ENCODE measurements at places on chromosomes 12 and 14.

DNA sequence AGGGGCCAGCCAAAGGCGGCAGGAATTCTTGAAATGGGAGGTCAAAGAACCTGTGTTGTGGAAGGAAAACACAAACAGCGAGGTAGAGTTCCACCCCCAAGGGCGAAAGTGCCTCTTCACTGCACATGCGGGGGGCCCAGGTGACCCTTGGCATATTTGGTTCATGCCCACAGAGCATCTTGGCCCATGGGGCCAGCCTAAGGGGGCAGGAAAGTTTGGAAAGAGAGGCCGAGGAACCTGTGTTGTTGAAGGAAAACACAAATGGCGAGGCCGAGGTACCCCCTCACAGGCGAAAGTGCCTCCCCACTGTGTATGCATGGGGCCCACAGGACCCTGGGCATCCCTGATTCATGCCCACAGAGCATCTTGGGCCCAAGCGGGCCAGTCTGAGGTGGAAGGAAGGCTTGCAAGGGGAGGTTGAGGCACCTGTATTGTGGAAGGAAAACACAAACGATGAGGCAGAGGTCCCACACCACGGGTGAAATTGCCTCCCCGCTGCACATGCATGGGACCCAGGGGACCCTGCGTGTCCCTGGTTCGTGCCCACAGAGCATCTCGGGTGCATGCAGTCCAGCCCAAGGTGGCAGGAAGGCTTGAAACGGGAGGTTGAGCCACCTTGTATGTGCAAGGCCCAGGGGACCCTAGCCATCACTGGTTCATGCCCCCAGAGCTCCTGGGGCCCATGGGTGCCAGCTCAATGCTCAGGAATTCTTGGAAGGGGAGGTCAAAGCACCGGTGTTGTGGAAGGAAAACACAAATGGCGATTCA is 384.1 kb downstream of the ALG10 start:
- H3K36me3 ChIP-seq = no peaks in the 10 kb centered on the region
- no peak overlapping the region for H3K4me3 ChIP-seq
- H3K27ac ChIP-seq = no peak overlapping the region
- no peaks in the 10 kb centered on the region for H3K4me1 ChIP-seq
- peak; percentile 4 for DNase-seq

GRCh38 chr12:130737731-130738130 is 21.6 kb upstream of the RIMBP2 start:
- no peaks in the 10 kb centered on the region for H3K36me3 ChIP-seq
- H3K27me3 ChIP-seq = no peaks in the 10 kb centered on the region
- H3K4me3 ChIP-seq = no peak overlapping the region

DNA sequence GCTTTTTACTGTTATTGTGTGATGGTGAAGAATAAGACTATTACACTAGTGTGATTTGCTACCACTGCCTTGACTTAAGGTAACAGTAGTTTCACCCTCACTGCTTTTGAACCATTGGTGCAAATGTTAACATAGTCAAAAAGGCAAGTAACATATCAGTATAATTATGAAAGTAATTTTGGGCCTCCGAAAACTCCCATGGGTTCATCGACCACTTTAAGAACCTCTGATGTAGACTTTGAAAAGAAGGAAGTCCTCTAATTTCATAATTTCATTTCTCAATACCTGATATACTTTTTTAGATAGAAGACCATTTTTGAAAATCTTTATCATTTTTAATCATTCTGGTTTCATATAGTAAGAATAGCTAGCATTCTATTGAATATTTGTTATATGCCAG is 57.7 kb downstream of the ETNK1 start:
- H3K36me3 ChIP-seq = peaks cover 44% of the 10 kb centered on the region
- H3K4me3 ChIP-seq = no peak overlapping the region
- no peaks in the 10 kb centered on the region for H3K4me1 ChIP-seq
- no peak for DNase-seq
- H3K27ac ChIP-seq = no peak overlapping the region
- no peaks in the 10 kb centered on the region for H3K27me3 ChIP-seq

DNA sequence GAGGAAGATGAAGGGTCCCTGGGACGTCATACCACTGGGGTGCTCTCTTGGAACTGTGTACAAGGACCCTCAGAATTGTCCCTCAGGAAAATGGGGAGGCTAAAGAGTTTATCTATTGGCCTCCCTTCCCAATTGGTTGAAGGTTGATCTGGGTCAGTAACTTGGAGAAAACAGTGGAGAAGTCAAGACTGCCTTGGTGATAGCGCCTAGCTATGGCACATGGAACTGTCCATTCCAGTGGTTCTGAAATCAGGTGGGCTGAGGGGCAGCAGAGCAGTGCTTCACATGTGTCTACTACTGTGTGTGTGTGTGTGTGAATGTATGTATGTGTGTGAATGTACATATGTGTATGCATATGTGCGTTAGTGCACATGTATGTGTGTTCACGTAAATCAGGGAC is 316.1 kb downstream of the AACS start:
- no peak for DNase-seq
- no peaks in the 10 kb centered on the region for H3K27me3 ChIP-seq
- no peaks in the 10 kb centered on the region for H3K36me3 ChIP-seq
- H3K4me1 ChIP-seq = no peaks in the 10 kb centered on the region

GRCh38 chr12:20628999-20629398 is 66.1 kb upstream of the SLCO1C1 start:
- no peak overlapping the region for H3K4me3 ChIP-seq
- no peaks in the 10 kb centered on the region for H3K4me1 ChIP-seq
- no peak for DNase-seq
- no peaks in the 10 kb centered on the region for H3K27me3 ChIP-seq
- no peaks in the 10 kb centered on the region for H3K36me3 ChIP-seq

DNA sequence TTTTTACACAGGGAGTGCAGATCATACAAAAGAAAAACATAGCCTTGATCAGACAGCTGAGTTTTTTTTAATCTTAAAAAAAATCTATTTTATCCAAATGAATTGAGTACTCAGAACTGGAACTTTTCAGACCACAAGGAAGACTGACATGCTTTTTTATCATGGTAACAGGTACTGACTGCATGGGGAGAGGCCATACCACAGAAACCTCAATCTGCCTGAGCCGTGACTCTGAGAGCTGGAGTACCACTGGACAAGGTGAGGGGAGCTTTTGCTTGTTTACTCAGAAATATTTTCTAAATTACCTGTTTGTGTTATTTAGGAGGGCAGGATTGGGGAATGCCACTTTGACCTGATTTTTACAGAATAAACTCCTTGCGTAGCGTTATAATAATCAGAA is 143.9 kb downstream of the ALX1 start:
- H3K4me1 ChIP-seq = no peaks in the 10 kb centered on the region
- H3K27ac ChIP-seq = no peak overlapping the region
- no peak overlapping the region for H3K4me3 ChIP-seq

- H3K4me3 ChIP-seq = no peak overlapping the region
- H3K27me3 ChIP-seq = no peaks in the 10 kb centered on the region
- H3K36me3 ChIP-seq = no peaks in the 10 kb centered on the region
- H3K27ac ChIP-seq = no peak overlapping the region
- DNase-seq = no peak
Observed at GRCh38 chr12:49998453-49998852, 25.7 kb downstream of the AQP6 start.

DNA sequence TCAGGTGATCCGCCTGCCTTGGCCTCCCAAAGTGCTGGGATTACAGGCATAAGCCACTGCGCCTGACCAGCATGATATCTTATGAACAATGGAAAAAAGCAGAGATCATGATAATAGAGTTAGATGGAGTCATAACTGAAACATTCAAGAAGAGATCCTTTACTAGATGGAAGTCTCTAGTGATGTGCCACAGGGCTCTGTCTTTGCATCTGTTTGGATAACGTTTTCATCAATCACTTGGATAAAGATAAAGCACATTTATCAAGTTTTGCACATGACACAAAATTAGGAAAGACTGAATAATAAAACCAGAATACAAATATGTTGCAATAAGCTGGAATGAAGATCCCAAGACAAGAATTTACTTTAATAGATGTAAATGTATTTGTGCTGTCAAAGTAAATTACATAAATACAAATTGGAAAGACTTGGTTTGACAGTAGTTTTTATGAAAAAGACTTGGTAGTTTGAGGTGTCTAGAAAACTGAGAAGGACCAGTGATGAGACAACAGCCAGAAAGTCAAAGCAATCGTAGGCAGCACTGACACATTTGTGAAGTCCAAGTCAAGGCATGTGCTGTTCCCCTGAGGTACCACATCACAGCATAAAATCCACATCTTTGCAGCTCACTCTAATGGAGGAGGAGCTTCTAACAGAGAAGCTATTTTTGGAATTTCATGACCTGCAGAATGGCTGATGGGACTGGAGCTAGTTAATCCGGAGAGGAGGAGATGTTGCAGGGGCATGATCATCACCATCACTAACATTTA is 28.5 kb downstream of the GPRC5A start:
- H3K36me3 ChIP-seq = no peaks in the 10 kb centered on the region
- H3K27ac ChIP-seq = no peak overlapping the region
- no peak for DNase-seq
- H3K27me3 ChIP-seq = no peaks in the 10 kb centered on the region
- H3K4me3 ChIP-seq = no peak overlapping the region

- peaks cover 54% of the 10 kb centered on the region for H3K27me3 ChIP-seq
- no peak overlapping the region for H3K27ac ChIP-seq
- DNase-seq = no peak
- no peaks in the 10 kb centered on the region for H3K36me3 ChIP-seq
- H3K4me3 ChIP-seq = no peak overlapping the region
- H3K4me1 ChIP-seq = peaks cover 16% of the 10 kb centered on the region
Observed at GRCh38 chr14:36524874-36525745, 5.1 kb upstream of the NKX2-1 start.

DNA sequence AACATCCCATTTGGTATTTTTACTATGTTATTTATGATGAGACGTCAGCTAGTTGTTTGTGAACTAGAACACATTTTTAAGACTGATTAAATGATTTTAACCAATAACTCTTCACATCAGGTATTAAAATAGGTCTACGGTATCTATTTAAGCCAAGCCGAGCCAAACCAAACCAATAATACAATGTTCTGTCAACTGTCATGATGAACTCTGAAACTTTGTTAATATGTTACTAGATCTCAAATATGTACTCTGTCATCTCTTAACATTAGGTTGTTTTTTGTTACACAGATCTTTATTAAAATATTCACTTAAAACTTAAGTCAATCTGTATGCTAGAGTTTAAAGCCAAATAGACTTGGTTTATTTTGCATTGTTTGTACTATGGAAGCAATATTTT is 1.0 kb downstream of the ART4 start:
- DNase-seq = no peak
- H3K4me1 ChIP-seq = peaks cover 30% of the 10 kb centered on the region
- H3K4me3 ChIP-seq = no peak overlapping the region
- H3K27ac ChIP-seq = peak overlapping the region; percentile 47

- H3K27me3 ChIP-seq = no peaks in the 10 kb centered on the region
- no peaks in the 10 kb centered on the region for H3K36me3 ChIP-seq
- H3K4me1 ChIP-seq = no peaks in the 10 kb centered on the region
- H3K4me3 ChIP-seq = no peak overlapping the region
Observed at GRCh38 chr12:78470354-78471195, 394.0 kb upstream of the SYT1 start.

GRCh38 chr14:66268802-66269334 is 217.3 kb upstream of the CCDC196 start:
- H3K4me1 ChIP-seq = no peaks in the 10 kb centered on the region
- DNase-seq = no peak
- H3K27me3 ChIP-seq = no peaks in the 10 kb centered on the region
- no peak overlapping the region for H3K4me3 ChIP-seq
- H3K36me3 ChIP-seq = no peaks in the 10 kb centered on the region
- H3K27ac ChIP-seq = no peak overlapping the region

GRCh38 chr12:132834181-132834711 is 5.6 kb upstream of the GOLGA3 start:
- peaks cover 3% of the 10 kb centered on the region for H3K36me3 ChIP-seq
- no peak overlapping the region for H3K27ac ChIP-seq
- H3K27me3 ChIP-seq = no peaks in the 10 kb centered on the region
- H3K4me3 ChIP-seq = no peak overlapping the region
- no peak for DNase-seq

- DNase-seq = no peak
- no peaks in the 10 kb centered on the region for H3K27me3 ChIP-seq
- peak overlapping the region; percentile 1 for H3K4me3 ChIP-seq
- H3K27ac ChIP-seq = peak overlapping the region; percentile 90
- peaks cover 24% of the 10 kb centered on the region for H3K4me1 ChIP-seq
Observed at GRCh38 chr12:105922670-105923102, 216.1 kb downstream of the NUAK1 start.

Measured in psoas muscle (tissue), 8 donors.